ENCODE measurements at places on chromosomes 11 and 22.

GRCh38 chr22:32378707-32379272 lies 21.1 kb downstream of the RFPL3 start:
- DNase-seq = peak; percentile 55

- DNase-seq = no peak
Observed at GRCh38 chr11:20015529-20016427, 144.5 kb downstream of the DBX1 start.

- DNase-seq = no peak
Observed at GRCh38 chr22:49155770-49156580, 671.7 kb downstream of the BRD1 start.

- no peak for DNase-seq
Observed at GRCh38 chr11:29119707-29120618, 896.9 kb downstream of the KCNA4 start.

GRCh38 chr11:65085446-65085845 lies 1.4 kb downstream of the ZFPL1 start:
- peak; percentile 78 for DNase-seq
